ENCODE measurements at places on chromosomes 5 and 9.

- no peak for DNase-seq
These were observed 22.1 kb downstream of the URM1 start for GRCh38 chr9:128393145-128393775.

GRCh38 chr9:137057545-137057944, 3.7 kb upstream of the ENTPD2 start:
- DNase-seq = no peak

- DNase-seq = no peak
These were observed 24.2 kb upstream of the TMEM250 start for GRCh38 chr9:136142859-136143214.

DNA sequence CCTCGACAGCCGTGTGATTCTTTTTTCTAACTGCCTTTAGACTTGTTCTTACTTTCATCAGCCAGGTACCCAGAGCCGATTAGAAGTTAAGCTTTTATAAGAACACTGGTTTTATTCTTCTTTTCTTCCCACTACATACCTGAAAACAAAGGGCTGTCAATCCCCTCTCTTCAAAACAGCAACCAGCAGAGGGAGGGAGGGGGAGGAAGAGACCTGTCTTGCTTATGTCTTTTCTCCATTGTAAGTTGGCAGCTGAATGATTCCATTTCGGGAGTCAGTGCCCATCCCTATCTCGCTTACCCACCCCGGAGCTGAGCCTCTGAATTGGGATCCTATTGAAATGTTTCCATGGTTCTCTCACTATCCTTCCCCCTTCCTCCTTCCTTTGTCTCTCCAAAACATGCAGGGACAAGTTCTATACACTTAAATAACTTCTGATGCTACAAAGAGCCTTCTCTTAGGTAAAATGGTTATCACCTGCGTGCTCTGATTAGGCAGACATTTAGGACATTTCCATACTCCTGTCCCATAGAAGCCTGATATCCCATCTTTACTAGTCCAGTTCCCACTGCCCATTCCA, 83.9 kb upstream of the WWC1 start:
- no peak for DNase-seq

GRCh38 chr9:127143920-127144465, 21.6 kb upstream of the ANGPTL2 start:
- no peak for DNase-seq

DNA sequence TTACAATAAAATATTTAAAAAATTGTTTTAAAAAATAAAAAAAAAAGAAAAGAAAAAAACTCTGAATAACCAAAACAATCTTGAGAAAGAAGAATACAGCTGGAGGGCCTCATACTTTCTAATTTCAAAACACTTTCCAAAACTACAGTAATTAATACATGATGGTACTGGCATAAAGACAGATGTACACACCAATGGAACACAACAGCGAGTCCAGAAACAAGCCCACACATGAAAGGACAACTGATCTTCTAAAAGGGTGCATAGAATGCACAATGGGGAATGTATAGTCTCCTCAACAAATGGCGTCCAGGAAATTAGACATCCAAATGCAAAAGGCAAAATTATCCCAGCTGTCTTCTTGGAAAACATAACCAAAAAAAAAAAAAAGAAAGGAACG, 99.6 kb downstream of the LURAP1L start:
- DNase-seq = no peak

GRCh38 chr5:76526950-76527583, 96.1 kb downstream of the F2RL2 start:
- DNase-seq = no peak

DNA sequence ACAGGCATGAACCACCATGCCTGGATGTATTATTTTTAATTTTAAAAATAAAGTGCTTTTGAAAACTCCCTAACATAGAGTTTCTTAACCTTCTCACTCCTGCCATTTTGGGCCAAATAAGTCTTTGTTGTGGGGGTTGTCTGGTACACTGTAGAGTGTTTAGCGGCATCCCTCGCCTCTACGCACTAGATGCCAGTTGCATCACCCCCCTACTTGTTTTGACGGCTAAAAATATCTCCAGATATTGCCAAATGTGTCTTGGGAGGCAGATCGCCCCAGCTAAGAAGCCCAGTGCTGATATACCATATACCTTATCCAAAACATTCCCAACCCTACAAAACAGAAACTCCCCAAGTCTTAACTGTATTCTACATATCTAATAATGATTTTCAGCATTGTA, 54.6 kb downstream of the SCAI start:
- no peak for DNase-seq

- DNase-seq = no peak
These were observed 11.7 kb upstream of the STING1 start for GRCh38 chr5:139494256-139494655.

GRCh38 chr5:916441-917293, 24.0 kb downstream of the TRIP13 start:
- no peak for DNase-seq

GRCh38 chr9:133973111-133973790, 18.9 kb downstream of the VAV2 start:
- DNase-seq = no peak

DNA sequence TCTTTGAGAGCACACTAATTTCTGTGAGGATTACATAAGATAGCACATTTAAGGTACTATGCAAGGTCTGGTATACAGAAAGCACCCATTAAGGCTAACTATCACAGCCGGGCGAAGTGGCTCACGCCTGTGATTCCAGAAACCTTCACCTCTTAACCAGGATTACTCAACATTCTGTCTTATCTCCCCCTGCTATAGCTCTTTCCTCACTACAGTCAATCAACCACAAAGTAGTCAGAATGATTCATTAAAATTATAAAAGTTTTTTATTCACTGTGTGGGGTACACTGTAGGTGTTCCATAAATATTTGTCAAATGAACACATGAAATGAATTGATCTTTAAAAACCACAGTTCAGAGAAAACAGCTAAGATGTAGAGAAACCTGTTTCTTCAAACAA, 48.7 kb downstream of the CHD1 start:
- DNase-seq = no peak

GRCh38 chr5:136106351-136107031, 26.2 kb upstream of the SMAD5 start:
- DNase-seq = no peak

- no peak for DNase-seq
These were observed 292.2 kb downstream of the ARHGAP26 start for GRCh38 chr5:143062379-143062778.
